ENCODE measurements at places on chromosomes 13 and 19. TPM values are rescaled to one million over a fixed set of nuclear protein-coding genes. Genes with fewer than 3 reads are reported as not detected.

EFNA2 gene
- not detected for total RNA-seq

ATP4B gene
- not detected for total RNA-seq

C19orf85 gene
- total RNA-seq: not detected

ERICH6B gene
- not detected for total RNA-seq

GGN gene
- total RNA-seq: 0.22 TPM

FAM124A gene
- total RNA-seq: not detected

FXYD3 gene
- total RNA-seq: not detected

ZNF568 gene
- 13.4 TPM for total RNA-seq

ARHGAP45 gene
- total RNA-seq: 312 TPM

ZNF667 gene
- 2.0 TPM for total RNA-seq

ZNF625 gene
- total RNA-seq: 8.1 TPM

CEACAM8 gene
- total RNA-seq: not detected

BLOC1S3 gene
- 15.6 TPM for total RNA-seq

DNA sequence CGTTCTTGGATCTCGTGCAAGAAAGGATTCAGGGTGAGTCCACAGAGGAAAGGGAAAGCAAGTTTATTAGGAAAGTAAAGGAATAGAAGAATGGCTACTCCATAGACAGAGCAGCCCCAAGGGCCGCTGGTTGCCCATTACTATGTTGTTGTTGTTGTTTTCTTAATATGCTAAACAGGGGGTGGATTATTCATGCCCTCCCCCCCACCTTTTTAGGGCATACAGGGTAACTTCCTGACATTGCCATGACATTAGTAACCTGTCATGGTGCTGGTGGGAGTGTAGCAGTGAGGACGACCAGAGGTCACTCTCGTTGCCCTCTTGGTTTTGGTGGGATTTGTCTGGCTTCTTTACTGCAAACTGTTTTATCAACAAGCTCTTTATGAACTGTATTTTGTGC lies 29.1 kb upstream of the PCDH9 start:
- no peak for DNase-seq

DNA sequence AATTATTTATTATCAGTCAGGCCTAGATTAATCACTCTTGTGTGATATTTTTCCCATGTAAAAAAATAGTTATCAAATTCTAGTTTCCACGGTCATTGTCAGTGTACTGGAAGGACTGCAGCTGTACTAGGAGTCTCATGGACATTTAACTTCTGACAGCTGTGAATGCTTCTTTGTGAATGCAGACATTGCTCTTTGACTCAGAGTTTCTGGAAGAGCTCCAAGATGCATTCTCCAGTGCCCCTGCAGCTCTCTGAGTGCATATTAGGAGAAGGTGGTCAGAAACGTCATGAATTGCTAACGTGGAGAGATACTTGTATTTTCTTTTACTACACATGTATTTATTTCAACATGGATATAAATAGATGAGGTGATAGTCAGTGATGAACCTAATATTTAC lies 9.7 kb upstream of the SLITRK5 start:
- no peak for DNase-seq

GRCh38 chr19:55083004-55083850 lies 7.6 kb downstream of the EPS8L1 start:
- no peak for DNase-seq

- DNase-seq: no peak
These were observed 30.4 kb downstream of the CYP4F22 start for GRCh38 chr19:15538774-15539173.

- no peak for DNase-seq
These were observed 19.7 kb upstream of the SCEL start for GRCh38 chr13:77515785-77516184.

- no peak for DNase-seq
These were observed 525.5 kb upstream of the SGCG start for GRCh38 chr13:22655106-22655852.

DNA sequence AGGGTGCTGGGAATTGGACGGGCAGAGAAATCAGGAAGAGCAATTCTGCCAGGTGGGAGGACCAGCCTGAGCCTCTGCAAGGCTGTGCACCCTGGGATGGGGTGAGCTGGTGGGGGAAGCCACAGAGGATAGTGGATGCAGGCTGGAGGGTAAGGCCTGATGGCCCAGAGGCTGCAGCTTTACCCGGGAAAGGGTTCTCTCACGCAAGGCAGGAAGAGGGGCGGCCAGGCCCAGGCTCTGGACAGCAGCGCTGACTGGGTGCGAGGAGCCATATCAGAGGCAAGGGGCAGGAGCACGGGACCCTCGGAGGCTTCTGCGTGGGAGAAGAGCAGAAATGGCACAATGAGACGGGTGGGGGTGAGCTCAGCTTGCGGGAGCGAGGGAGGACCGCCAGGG lies 104.6 kb downstream of the SOX1 start:
- no peak for DNase-seq

GRCh38 chr19:32652894-32653598 lies 21.9 kb downstream of the ANKRD27 start:
- DNase-seq: no peak

DNA sequence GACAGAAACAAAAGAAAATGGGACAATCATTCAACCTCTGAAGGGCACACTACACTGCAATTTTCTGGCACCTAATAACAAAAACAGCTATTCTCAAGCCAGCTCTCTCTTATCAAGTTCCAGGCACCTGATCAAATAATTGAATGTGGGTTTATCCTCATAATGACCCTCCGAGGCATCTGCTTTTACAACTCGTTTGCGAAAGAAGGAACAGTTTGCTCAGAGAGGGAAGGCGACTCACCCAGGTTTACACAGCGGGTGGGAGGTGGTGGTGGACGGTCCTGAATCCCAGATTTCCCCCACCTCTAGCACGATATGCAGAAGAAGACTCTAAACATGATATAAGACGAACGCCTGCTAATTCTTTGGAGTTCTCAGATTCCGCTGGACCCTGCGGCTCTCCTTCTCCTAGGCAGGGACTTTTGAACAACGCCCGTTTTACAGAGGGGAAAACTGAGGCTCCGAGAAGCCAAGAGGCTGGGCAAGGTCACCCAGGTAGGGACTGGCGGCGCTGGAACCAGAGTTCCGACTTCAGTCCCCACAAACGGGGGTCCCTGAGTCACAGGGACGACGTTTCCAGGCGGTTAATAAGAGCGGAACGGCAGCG lies 641 bp downstream of the SGTA start:
- peak; percentile 23 for DNase-seq

GRCh38 chr19:16496613-16496983 lies 404 bp downstream of the C19orf44 start:
- DNase-seq: no peak

DNA sequence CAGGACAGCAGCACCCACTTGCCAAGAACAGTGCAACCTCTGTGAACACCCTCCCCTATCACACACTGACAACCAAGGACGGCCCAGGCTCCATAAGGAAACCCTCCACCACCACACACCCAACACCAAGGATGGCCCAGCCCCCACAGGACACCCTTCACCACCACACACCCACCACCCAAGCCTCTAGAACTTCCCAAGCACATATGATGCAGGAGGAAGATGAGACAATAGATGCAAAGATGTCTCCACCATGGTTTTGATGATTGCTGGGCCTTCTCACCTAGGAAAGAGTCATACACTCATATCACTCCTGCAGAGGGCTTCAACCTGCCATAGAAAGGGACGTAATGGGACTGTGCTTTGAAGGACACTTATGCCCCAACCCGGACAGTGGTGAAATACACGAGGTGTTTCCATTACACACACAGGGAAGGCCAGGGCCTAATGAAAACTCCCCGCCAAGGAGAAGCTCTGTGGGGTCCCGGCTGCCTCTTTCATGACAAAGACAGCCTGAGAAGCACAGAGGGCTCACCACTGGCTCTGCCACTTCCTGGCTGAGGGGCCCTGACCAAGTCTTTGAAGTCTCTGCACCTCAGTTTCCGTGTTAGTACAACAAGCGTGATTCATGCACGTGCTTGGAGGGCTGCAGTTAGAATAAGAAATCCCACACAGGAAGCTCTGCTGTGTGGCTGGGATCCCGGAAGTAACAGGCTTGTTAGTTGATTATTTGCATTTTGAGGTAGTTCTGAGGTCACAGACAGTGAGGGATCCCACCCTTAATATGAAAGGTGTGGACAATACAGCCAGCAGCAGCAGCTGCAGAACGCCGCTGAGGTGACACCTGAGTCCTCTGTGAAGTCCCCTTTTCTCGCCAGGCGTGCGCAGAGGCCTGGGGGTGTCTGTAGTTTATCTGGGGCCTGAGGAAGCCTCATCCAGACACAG lies 61.9 kb upstream of the ATP12A start:
- no peak for DNase-seq

GRCh38 chr13:32642316-32642715 lies 56.1 kb downstream of the PDS5B start:
- no peak for DNase-seq

GRCh38 chr13:101556676-101557123 lies 104.2 kb downstream of the ITGBL1 start:
- DNase-seq: no peak

- no peak for DNase-seq
These were observed 4.0 kb upstream of the SIGLEC8 start for GRCh38 chr19:51462276-51462675.

DNA sequence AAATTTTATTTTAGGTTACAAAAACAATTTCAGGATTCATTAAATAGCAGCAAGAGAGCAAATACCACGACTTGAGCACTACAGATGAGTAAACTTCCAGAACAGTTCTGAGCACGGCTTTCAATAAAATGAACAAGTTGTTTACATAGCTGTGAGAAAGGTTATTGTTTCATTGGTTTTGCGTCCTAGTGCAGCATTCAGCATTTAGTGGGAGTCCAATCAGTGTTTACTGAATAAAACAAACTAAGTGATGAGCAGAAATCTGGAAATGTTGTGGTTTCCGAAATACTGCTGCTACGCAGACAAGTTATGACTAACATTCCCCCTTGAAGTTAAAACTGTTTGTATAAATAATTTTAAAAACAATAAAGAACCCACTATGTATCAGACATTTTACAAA lies 251.5 kb upstream of the STARD13 start:
- DNase-seq: no peak

DNA sequence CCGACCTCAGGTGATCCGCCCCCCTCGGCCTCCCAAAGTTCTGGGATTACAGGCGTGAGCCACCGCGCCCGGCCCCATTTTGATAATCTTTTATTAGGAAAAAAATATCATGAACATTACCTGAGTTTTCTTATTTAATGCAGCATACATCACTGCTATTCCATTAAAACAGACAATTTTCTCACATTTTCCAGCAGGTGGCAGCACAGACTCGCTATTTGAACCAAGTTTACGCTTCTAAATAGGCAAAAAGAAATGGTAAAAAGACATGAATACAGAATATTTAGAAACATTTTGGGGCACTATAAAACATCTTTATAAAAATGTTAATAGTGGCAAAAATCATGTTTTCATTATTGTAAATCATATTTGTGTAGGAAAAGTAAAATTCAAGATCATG lies 903.1 kb downstream of the SLITRK6 start:
- no peak for DNase-seq

GRCh38 chr19:44109458-44109857 lies 3.7 kb upstream of the ZNF225 start:
- DNase-seq: no peak

DNA sequence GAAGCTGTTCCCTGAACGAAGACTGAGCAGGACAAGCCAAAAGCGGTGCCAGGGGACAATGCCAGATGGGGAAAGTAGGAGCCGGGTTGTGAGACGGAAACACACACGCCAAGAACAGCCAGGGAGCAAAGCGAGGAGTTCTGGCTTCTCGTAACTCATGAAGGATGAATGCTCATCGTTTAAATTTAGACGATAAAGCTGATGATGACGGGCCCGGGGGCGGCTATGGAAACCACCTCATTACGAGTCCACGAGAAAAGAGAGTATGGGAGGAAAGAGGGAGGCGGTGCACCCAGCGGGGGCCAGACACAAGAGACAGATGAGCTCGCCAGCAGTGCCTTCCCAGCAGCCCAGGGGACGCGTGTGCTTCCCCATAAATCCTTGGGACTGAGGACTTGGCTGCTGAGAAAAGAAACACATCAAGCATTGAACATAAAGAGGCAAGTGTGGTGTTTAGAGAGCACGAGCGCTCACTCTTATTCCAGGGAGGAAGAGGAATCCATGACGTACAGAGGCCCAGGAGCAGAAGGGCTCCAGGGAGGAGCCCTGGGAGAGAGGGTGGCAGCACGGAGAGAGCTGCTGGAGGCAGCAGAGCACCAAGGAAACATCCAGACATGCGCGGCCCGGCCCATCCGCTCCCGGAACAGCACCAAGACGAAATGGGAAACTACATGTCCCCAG lies 70.7 kb downstream of the EPS15L1 start:
- DNase-seq: no peak

- no peak for DNase-seq
These were observed 1563.5 kb upstream of the PRR20A start for GRCh38 chr13:55577082-55577846.
